ENCODE measurements at places on chromosomes 3 and 15.

DNA sequence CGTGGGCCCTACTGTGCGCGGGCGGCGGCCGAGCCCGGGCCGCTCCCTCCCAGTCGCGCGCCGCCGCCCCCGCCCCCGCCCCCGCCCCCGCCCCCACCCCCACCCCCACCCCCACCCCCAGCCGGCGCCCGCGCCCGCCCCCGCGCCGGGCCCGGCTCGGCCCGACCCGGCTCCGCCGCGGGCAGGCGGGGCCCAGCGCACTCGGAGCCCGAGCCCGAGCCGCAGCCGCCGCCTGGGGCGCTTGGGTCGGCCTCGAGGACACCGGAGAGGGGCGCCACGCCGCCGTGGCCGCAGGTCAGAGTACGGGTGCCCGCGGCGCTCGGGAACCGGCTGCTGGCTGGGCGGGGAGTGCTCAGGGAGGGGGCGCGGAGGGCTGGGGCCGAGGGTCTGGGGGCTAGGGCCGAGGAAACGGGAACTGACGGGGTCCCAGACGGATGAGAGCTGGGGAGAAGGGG, 1.1 kb upstream of the PPARG start:
- H3K4me3 ChIP-seq, result peak overlapping the region; percentile 57
- no peaks in the 10 kb centered on the region for H3K27me3 ChIP-seq
- DNase-seq, result no peak
- no peaks in the 10 kb centered on the region for H3K4me1 ChIP-seq
- H3K27ac ChIP-seq, result peak overlapping the region; percentile 34
- H3K36me3 ChIP-seq, result no peaks in the 10 kb centered on the region

GRCh38 chr15:84961114-84961452, 20.6 kb upstream of the PDE8A start:
- peaks cover 6% of the 10 kb centered on the region for H3K4me1 ChIP-seq
- H3K27me3 ChIP-seq, result no peaks in the 10 kb centered on the region
- no peak overlapping the region for H3K4me3 ChIP-seq
- no peak for DNase-seq
- H3K36me3 ChIP-seq, result no peaks in the 10 kb centered on the region

- H3K4me1 ChIP-seq, result no peaks in the 10 kb centered on the region
- no peak for DNase-seq
- no peaks in the 10 kb centered on the region for H3K36me3 ChIP-seq
- peaks cover 4% of the 10 kb centered on the region for H3K27me3 ChIP-seq
- no peak overlapping the region for H3K27ac ChIP-seq
- no peak overlapping the region for H3K4me3 ChIP-seq
These were observed 568.4 kb upstream of the ZNF385D start for GRCh38 chr3:22319446-22319845.

GRCh38 chr15:51117270-51117669, 22.6 kb upstream of the TNFAIP8L3 start:
- no peaks in the 10 kb centered on the region for H3K27me3 ChIP-seq
- H3K4me3 ChIP-seq, result no peak overlapping the region
- H3K36me3 ChIP-seq, result no peaks in the 10 kb centered on the region
- no peak overlapping the region for H3K27ac ChIP-seq
- no peak for DNase-seq

- no peak overlapping the region for H3K27ac ChIP-seq
- no peaks in the 10 kb centered on the region for H3K27me3 ChIP-seq
- DNase-seq, result no peak
- no peaks in the 10 kb centered on the region for H3K4me1 ChIP-seq
- no peak overlapping the region for H3K4me3 ChIP-seq
- H3K36me3 ChIP-seq, result no peaks in the 10 kb centered on the region
These were observed 1187.1 kb downstream of the ROBO1 start for GRCh38 chr3:78580681-78581080.

- H3K36me3 ChIP-seq, result peaks cover 44% of the 10 kb centered on the region
- no peaks in the 10 kb centered on the region for H3K27me3 ChIP-seq
- peaks cover 10% of the 10 kb centered on the region for H3K4me1 ChIP-seq
- peak overlapping the region; percentile 71 for H3K27ac ChIP-seq
These were observed 1.1 kb downstream of the NFKBIZ start for GRCh38 chr3:101850246-101851051.

GRCh38 chr3:100073714-100074307, 40.5 kb downstream of the FILIP1L start:
- no peak overlapping the region for H3K4me3 ChIP-seq
- DNase-seq, result no peak
- H3K4me1 ChIP-seq, result peaks cover 8% of the 10 kb centered on the region

GRCh38 chr15:29364426-29365078, 94.9 kb upstream of the NSMCE3 start:
- peaks cover 19% of the 10 kb centered on the region for H3K27me3 ChIP-seq
- no peak for DNase-seq
- H3K4me3 ChIP-seq, result no peak overlapping the region
- no peaks in the 10 kb centered on the region for H3K4me1 ChIP-seq
- H3K27ac ChIP-seq, result no peak overlapping the region

DNA sequence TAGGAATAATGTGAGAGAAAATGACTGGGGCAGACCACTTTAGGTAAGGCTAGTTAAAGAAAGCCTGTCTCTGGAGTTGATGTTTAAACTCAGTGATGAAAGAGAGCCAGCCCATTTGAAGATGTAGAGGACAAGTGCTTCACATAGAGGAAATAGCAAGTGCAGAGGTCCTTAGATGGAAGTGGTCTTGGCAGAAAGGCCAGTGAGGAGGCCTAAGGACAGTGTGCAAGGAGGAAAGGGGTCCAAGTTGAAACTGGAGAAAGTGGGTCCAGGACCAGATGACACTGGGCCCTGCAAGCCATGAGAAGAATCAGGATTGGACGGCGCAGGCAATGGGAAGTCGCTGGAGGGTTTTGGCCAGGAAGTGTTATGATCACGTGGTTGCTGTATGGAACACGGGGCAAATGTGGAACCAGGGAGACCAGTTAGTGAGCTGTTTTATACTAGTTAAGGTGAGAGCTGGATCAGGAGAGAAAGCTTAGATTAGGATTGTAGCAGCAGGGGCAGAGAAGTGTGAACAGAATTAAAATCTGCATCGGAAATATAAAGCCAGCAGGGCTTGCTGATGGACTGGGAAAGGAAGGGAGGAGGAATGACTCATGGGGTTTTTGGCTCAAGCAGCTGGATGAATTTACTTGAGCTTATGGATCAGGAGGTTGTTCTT, 48.0 kb upstream of the SCAANT1 start:
- no peaks in the 10 kb centered on the region for H3K27me3 ChIP-seq
- H3K36me3 ChIP-seq, result peaks cover 18% of the 10 kb centered on the region
- peaks cover 17% of the 10 kb centered on the region for H3K4me1 ChIP-seq
- H3K4me3 ChIP-seq, result no peak overlapping the region
- H3K27ac ChIP-seq, result peak overlapping the region; percentile 54
- no peak for DNase-seq

GRCh38 chr3:129673012-129673411, 66.5 kb upstream of the PLXND1 start:
- no peak for DNase-seq
- no peak overlapping the region for H3K4me3 ChIP-seq
- H3K4me1 ChIP-seq, result peaks cover 2% of the 10 kb centered on the region

DNA sequence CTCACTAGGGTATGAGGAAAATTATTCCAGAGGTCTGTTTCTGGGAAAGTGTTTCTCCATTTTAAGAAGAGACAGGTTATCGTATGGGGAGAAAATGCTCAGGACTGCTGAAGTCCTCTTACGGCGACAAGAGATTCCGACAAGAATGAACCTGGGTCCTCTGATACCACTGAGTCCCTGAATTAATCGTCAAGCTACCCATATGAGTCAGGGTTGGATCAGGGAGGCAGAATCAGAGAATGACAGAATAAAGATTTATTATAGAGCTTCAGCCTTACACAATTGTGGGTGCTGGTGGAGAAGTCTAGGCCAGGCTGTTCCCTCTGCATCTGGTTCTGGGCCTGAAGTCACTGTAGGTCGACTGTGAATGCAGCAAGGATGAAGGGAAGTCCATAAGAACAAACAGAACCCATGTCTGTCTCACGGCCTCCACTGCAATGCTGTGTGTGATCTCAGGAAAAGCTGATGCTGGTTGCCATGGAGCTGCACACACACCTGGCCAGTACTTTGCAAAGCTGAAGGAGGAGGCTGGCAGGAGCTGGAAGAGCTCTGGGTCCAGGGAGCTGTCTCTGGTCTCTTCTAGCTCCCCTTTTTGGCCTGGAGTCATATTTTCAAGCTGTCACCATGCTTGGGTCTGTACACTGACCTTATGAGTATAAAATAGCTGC, 83.9 kb downstream of the HHLA2 start:
- no peaks in the 10 kb centered on the region for H3K27me3 ChIP-seq
- H3K27ac ChIP-seq, result no peak overlapping the region
- H3K4me3 ChIP-seq, result no peak overlapping the region
- no peaks in the 10 kb centered on the region for H3K36me3 ChIP-seq
- no peak for DNase-seq
- no peaks in the 10 kb centered on the region for H3K4me1 ChIP-seq

- H3K27ac ChIP-seq, result peak overlapping the region; percentile 68
- H3K4me3 ChIP-seq, result no peak overlapping the region
- H3K36me3 ChIP-seq, result peaks cover 81% of the 10 kb centered on the region
- peaks cover 10% of the 10 kb centered on the region for H3K4me1 ChIP-seq
- no peaks in the 10 kb centered on the region for H3K27me3 ChIP-seq
These were observed 10.3 kb downstream of the RMDN3 start for GRCh38 chr15:40744815-40745152.

- no peak for DNase-seq
- H3K27me3 ChIP-seq, result no peaks in the 10 kb centered on the region
- H3K36me3 ChIP-seq, result no peaks in the 10 kb centered on the region
- peaks cover 25% of the 10 kb centered on the region for H3K4me1 ChIP-seq
- peak overlapping the region; percentile 0 for H3K27ac ChIP-seq
These were observed 18.9 kb upstream of the SLC27A2 start for GRCh38 chr15:50162969-50163718.
